Activated CD4-positive, alpha-beta memory T cell treated with anti-CD3 and anti-CD28 coated beads, Interleukin-2, amount 10 ng/mL, durations not matched to agents 7 days and 5 days (primary cell): ENCODE measurements at places on chromosomes 4 and X. TPM values are rescaled to one million over a fixed set of nuclear protein-coding genes. Genes with fewer than 3 reads are reported as not detected.

DNA sequence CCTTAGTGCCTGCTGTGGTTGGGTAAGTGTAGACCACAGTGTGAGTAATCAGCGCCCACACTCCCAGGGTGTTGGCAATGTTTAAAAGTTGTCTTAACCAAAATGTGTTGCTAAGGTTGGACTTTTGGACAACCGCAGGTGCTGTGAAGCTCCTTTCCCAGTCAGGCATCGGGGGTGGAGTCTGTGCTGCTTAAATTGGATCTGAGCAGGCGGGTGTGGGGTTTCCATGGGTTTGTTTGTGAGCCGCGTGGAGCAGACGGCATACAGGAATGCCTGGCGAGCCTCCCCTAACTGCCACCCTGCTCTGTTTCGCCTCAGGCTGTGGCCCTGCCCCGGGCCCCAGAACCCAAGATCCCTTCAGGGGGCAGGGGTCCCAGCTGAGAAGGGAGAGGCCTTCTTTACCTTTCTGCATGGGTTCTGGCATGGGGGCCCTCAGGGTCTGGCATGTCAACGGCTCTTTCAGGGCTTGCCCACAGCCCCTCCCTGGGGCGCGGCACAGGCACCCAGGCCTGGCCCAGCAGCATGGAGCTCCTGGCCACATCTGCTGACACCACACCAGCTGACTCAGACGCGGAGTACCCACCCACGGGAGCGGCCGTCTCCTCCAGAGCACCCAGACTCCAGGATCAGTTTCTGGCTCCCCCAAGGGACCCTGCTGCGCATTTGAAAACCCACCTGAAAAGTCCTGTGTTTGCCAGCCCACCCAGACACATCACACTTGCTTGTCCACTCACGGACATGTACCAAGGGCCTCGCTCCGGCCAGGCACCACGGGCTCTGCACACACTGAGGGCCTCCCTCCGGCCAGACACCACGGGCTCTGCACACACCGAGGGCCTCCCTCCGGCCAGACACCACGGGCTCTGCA, 5.1 kb upstream of the SPON2 start:
- H3K36me3 ChIP-seq, result peaks cover 24% of the 10 kb centered on the region
- DNase-seq, result no peak
- no peak overlapping the region for H3K27ac ChIP-seq
- no peak overlapping the region for H3K4me3 ChIP-seq

- H3K36me3 ChIP-seq, result no peaks in the 10 kb centered on the region
- H3K4me3 ChIP-seq, result peak overlapping the region; percentile 58
- peaks cover 6% of the 10 kb centered on the region for H3K27me3 ChIP-seq
- DNase-seq, result no peak
- no peak overlapping the region for H3K27ac ChIP-seq
Observed at GRCh38 chrX:72713130-72713529, 976 bp downstream of the PHKA1 start.

Gene ARX
- not detected for total RNA-seq

DNA sequence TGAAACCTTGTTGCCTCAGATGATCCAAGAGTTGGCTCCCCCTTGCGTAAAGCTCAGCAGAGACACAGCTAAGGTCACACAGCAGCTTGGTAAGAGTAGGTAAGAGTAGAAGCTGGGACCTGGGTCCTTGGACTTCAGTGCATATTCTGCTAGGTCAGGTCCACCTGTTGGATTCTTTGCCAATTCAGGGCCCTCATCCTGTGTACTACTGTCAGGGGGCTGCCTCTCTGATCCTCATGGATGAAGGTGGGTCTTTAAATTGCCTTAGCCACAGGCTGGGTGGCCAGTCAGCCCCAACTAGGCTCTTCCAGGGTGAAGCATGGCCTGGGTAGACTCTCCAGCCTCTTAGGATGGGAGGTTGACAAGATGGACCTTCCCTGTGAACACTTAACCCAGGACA, 155.8 kb downstream of the AMMECR1 start:
- no peaks in the 10 kb centered on the region for H3K27me3 ChIP-seq
- peaks cover 13% of the 10 kb centered on the region for H3K4me1 ChIP-seq
- H3K36me3 ChIP-seq, result no peaks in the 10 kb centered on the region
- no peak overlapping the region for H3K4me3 ChIP-seq
- no peak overlapping the region for H3K27ac ChIP-seq

DNA sequence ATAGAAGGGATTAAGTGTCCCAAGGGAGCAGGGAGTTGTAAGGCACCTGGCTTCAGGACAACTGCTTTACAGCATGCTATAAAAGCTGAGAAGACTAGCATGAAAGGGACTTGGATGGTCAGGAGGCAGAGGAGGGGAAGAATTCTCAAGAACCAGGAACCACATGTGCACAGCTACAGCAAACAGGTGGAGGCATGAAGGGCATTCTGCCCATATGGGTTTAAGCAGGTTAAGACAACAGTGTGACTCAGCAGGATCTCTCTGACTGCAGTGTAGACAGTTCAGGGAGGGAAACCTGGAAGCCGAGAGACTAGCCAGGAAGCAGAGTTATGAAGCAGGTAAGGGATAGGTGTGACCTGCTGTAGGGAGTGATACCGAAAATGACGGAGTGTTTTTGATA, 117.0 kb downstream of the DHRSX start:
- no peak overlapping the region for H3K27ac ChIP-seq
- no peak for DNase-seq
- H3K4me3 ChIP-seq, result no peak overlapping the region
- H3K27me3 ChIP-seq, result no peaks in the 10 kb centered on the region
- no peaks in the 10 kb centered on the region for H3K4me1 ChIP-seq

GRCh38 chr4:100985576-100985975, 361.8 kb downstream of the PPP3CA start:
- H3K27ac ChIP-seq, result no peak overlapping the region
- no peaks in the 10 kb centered on the region for H3K36me3 ChIP-seq
- no peaks in the 10 kb centered on the region for H3K4me1 ChIP-seq
- H3K4me3 ChIP-seq, result no peak overlapping the region
- no peak for DNase-seq

DNA sequence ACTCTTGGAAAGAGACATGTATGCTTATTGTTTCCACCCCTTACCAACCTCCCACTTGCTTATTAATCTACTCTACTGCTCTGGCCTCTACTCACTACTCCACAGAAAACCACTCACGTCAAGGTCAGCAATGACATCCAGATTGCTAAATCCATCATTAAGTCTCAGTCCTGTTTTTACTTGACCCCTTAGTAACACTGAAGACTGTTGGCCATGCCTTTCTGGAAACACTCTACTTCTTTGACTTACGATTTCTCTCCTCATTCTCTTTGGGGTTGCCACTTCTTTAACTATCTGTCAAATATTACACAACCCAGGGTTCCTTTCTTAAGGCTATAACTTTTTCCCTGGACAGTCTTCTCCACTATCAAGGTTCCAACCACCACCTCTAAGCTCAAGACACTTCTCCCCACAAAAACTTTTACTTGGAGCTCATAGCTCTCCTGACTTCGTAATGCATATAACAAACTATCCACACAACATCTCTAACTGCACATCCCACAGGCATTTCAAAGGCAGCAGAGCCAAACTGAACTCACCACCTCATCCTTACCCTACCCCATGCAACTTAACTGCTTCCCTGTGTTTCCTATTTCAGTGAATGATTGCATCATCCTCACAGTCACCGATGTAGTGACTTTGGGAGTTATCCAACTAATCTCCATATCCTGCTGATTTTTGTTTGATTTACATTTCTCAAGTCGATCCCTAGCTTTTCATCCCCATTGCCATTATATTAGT, 15.8 kb upstream of the MAGEA4 start:
- H3K4me1 ChIP-seq, result no peaks in the 10 kb centered on the region
- H3K27me3 ChIP-seq, result no peaks in the 10 kb centered on the region
- no peak overlapping the region for H3K4me3 ChIP-seq
- H3K36me3 ChIP-seq, result no peaks in the 10 kb centered on the region

DNA sequence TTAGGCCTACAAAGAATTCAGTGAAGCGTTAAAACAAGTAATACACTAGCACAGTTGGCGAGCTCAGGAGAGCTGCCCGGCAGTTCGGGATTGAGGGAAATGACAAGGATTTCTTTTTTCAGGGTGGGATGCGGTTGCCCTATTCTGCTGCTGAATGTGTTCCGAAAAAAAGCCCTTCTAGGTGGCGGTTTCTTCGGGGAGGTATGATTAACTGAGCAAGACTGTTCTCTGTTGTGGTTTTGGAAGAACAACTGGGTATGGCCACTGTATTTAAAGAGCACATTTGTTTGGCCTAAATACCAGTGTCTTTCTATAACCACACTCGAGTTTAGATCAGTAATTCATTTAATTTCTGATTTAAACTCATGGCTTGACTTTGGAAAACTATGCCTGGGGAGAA, 459.7 kb upstream of the FAT1 start:
- no peaks in the 10 kb centered on the region for H3K27me3 ChIP-seq
- H3K36me3 ChIP-seq, result no peaks in the 10 kb centered on the region
- H3K4me3 ChIP-seq, result no peak overlapping the region
- H3K27ac ChIP-seq, result no peak overlapping the region
- no peak for DNase-seq

Gene PNCK
- total RNA-seq, result 0.60 TPM

DNA sequence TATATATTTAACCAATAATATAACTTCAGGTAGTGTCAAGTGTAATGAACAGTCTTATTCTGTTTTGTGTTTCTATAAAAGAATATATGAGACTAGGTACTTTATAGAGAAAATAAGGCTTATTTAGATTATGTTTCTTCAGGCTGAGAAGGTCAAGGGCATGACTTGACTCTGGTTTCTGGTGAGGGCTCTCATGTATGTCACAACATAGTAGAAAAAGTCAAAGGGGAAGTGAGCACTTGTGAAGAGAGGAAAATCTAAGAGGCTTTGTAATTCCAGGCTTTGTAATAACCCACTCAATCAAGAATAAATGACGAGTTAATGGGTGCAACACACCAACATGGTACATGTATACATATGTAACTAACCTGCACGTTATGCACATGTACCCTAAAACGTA, 27.6 kb downstream of the PRR32 start:
- H3K27me3 ChIP-seq, result no peaks in the 10 kb centered on the region
- no peak overlapping the region for H3K27ac ChIP-seq
- H3K4me1 ChIP-seq, result no peaks in the 10 kb centered on the region
- no peak for DNase-seq
- no peaks in the 10 kb centered on the region for H3K36me3 ChIP-seq
- H3K4me3 ChIP-seq, result no peak overlapping the region

GRCh38 chr4:71156616-71157015, 163.2 kb downstream of the DCK start:
- H3K36me3 ChIP-seq, result no peaks in the 10 kb centered on the region
- no peak overlapping the region for H3K4me3 ChIP-seq
- no peaks in the 10 kb centered on the region for H3K4me1 ChIP-seq
- DNase-seq, result no peak
- no peak overlapping the region for H3K27ac ChIP-seq
- H3K27me3 ChIP-seq, result peaks cover 7% of the 10 kb centered on the region

DNA sequence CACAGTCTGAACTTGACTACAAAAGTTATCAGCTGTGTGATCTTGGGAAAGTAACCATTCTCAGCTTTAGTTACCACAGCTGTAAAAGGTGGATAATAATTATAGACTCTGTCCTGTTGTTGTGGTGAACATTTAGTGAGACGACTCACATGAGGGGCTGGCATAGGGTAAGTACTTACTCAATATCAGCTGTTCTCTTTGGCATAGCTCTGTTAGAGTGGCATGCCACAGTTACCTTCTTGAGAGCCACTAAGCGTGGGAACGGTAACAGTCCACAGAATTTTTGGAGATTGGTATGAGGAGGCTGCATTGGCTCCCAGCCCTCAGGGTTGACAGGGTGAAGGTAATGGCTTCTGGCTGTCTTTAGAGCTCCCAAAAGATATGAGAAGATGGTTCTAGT, 13.2 kb upstream of the HAND2 start:
- no peaks in the 10 kb centered on the region for H3K36me3 ChIP-seq
- DNase-seq, result no peak
- no peak overlapping the region for H3K4me3 ChIP-seq
- H3K4me1 ChIP-seq, result peaks cover 4% of the 10 kb centered on the region
- no peak overlapping the region for H3K27ac ChIP-seq

Gene CLCN4
- total RNA-seq, result not detected
